Cerebellum (tissue), 4 donors: ENCODE measurements at places on chromosomes 5 and 9. TPM values are rescaled to one million over a fixed set of nuclear protein-coding genes. Genes with fewer than 3 reads are reported as not detected.

DNA sequence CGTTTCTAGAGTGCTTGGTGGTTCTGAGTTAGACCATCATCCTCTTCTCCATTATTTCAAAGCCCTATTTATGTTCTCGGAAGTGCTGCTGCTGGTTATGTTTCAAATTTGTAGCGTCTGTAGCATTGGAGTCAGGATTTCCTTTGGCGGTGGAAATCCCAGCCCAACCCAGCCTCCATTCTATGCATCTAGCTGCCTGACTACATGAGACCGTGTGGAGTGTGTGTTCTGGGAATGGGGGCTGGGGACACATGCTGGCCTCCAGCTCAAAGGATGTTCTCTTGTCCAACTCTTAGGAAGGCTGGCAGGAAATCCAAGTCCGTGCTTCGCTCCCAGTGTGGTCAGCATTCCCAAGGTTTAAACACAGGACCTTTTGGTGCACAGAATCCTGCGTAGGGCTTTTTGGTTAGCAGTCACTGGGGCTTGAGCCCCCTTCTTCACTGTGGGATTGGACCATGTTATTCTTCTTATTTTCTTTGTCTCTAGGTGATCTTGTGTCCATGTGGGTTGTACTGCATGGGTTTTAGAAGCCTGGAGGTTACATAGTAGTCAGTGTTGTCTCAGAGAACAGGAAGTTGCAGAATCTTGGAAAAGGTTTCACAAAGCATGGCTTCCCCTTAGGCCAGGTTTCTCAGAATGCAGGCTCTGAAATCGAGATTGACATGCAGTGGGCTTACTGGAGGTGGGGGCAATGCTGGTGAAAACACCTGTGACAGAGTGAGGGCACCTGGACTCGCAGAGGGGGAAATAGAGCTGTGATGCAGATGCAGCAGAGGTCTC lies 132.2 kb downstream of the ARHGAP26 start:
- no peak for DNase-seq

GRCh38 chr5:177526791-177527190 lies 10.0 kb upstream of the DDX41 start:
- DNase-seq: no peak

- no peak for DNase-seq
Observed at GRCh38 chr5:106843812-106844416, 826.8 kb downstream of the EFNA5 start.

DNA sequence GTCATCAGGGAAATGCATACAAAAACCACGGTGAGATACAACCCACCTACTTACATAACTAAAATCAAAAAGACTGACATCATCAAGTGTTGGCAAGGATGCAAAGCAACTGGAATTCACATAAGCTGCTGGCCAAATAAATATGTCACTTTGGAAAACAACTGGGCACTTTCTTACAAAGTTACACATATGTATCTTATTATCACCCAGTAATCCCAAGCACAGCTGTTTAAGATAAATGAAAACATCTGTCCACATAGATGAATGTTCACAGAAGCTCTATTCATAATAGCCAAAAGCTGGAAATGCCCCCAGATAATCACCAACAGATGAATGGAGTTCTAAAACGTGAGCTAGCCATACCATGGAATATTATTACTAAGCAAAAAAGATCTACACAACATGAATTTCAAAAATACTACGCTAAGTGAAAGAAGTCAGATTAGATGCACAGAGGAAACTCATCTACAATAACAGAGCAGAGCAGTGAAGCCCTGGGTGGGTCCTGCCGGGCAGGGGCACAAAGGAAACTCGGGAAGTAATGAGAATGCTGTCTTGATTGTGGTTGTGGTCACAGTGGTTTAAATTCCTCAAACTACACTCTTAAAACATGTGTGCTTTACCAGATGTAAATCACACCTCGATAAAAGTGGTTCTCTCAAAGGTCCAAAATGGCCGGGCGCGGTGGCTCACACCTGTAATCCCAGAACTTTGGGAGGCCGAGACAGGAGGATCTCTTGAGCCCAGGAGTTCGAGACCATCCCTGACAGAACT lies 8.5 kb downstream of the CAMSAP1 start:
- DNase-seq: no peak

- no peak for DNase-seq
Observed at GRCh38 chr9:135329571-135330306, 149.8 kb upstream of the PPP1R26 start.

DNA sequence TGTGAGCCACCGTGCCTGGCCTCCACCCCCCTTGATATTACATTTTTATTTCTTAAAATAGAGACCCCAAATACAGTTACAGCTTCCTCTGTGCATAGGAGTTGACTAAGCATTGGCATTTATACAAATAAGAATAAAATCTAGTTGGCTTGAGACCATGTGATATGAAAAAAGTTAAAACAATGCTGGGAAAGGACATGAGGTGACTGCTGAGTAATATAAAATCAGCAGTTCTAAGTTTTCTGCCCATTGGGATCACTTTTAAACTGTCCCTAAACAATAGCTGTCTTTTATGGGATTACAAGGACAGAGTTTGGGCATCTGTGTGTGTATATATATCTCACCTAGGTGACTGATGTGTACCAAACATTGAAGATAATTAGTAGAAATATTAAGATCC lies 96.6 kb downstream of the UBE2R2 start:
- no peak for DNase-seq

GRCh38 chr5:23506329-23507236 lies 826 bp upstream of the PRDM9 start:
- DNase-seq: no peak

DNA sequence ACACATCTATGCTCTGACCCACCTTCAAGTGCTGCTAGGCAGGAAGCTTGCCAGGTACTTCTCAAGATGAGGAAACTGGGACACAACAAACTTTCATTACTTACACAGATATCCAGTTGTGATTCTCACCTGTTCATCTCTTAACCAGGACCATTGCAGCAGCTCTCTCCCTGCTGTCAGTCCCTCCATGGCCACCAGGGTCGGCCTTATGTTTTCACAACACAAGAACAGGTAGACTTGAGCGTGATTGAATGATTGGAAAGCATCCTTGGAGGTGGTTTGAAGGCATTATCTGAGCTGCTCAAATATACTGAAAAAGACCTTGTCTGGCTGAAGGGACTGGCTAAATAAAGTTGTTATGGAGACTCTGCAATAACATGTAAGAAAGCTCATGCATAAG lies 94.4 kb downstream of the MTREX start:
- DNase-seq: no peak

The DDX4 gene
- 0.09 TPM for total RNA-seq

The LCN9 gene
- not detected for total RNA-seq

The PTPRD gene
- total RNA-seq: 323 TPM

- no peak for DNase-seq
Observed at GRCh38 chr5:33701251-33701650, 190.5 kb downstream of the ADAMTS12 start.

DNA sequence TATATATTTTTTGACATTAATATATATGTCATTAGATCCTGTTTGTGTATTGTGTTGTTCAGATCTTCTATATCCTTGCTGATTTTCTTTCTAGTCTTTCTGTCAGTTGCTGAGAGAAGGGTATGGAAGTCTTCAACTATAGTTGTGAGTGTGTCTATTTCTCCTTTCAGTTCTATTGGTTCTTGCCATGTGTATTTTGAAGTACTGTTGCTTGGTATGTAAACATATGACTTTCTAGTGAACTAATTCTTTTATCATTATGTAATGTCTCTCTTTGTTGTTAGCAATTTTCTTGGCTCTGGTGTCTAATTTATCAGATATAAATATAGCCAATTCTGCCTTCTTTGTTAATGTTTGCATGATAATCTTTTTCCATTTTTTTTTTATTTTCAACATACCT lies 84.3 kb upstream of the CAST start:
- DNase-seq: no peak

GRCh38 chr5:171773106-171773505 lies 12.5 kb upstream of the SMIM23 start:
- no peak for DNase-seq

GRCh38 chr5:1824903-1825841 lies 24.0 kb downstream of the NDUFS6 start:
- no peak for DNase-seq

The AGPAT2 gene
- total RNA-seq: 2.8 TPM

DNA sequence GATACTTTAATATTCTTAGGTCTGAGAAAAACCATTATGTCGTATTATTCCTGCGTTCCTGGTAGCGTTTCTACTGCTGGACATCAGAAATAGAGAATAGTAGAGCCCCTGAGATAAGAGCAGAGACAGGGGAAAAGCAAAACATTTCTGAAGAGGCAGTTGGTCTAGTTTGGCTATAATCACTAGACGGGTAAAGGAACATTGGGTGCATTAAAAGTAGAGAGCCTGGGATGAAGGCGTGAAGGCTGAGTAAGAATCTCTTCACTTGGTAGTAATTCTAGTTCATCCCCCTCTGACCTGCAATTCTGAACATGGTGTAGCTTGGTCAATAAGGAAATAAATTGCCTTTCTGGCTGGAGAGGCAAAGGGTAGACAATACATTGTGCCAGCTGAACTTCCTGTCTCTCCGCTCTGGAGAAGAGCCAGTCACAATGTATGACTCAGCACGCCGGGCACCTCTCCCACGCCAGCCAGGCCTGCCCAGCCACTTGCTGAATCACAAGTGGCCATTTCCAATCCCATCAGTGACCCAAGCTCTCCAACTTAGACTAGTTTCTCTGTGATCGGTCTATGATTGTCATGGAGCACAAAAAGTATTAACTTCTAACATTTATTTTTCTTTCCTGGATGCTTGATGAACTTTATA lies 75.4 kb downstream of the STK32A start:
- DNase-seq: no peak

DNA sequence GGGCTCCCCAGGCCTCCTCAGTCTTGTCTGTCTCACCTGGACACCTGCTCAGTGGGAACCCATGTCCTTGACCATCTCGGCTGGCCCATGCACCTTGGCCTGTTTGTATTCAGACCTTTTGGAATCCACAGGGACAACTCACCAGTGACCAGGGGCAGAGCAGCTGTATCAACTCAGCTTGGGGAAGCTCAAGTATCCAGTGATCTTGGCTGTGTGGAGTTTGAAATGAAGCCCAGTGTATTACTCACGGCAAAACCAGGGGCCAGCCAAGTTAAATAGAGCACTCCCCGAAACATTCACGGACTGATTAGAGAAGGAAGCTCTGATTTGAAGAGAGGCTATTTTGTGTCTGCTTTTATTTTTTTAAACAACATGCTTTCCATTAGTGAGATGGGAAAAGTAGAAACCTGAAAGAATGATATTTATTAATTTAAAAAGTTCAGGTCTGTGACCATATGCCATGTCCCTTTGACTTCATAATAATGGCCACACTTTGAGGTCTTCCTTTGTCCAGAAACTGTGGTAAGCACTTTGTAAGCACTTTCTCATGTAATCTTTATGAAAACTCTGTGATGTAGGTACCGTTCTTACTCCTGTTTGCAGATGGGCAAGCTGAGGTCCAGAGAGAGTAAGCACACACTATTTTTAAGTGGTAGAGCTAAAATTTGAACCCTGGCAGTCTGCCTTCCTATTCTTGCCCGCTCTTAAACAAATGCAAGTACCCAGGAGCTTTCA lies 656.5 kb downstream of the BNC2 start:
- DNase-seq: no peak
